Stimulated activated CD4-positive, alpha-beta T cell treated with anti-CD3 and anti-CD28 coated beads, Interleukin-1b, Interleukin-23, amount 100 ng/mL, for 1 hour (primary cell): ENCODE measurements at places on chromosomes 13 and 19.

- no peak for DNase-seq
Observed at GRCh38 chr19:55247621-55248099, 11.2 kb downstream of the PPP6R1 start.

- no peak for DNase-seq
Observed at GRCh38 chr13:67283637-67284036, 53.5 kb upstream of the PCDH9 start.

GRCh38 chr19:44687888-44688287, 11.1 kb upstream of the CEACAM16 start:
- no peak for DNase-seq

GRCh38 chr13:51364404-51365008, 25.0 kb downstream of the SERPINE3 start:
- DNase-seq = no peak

DNA sequence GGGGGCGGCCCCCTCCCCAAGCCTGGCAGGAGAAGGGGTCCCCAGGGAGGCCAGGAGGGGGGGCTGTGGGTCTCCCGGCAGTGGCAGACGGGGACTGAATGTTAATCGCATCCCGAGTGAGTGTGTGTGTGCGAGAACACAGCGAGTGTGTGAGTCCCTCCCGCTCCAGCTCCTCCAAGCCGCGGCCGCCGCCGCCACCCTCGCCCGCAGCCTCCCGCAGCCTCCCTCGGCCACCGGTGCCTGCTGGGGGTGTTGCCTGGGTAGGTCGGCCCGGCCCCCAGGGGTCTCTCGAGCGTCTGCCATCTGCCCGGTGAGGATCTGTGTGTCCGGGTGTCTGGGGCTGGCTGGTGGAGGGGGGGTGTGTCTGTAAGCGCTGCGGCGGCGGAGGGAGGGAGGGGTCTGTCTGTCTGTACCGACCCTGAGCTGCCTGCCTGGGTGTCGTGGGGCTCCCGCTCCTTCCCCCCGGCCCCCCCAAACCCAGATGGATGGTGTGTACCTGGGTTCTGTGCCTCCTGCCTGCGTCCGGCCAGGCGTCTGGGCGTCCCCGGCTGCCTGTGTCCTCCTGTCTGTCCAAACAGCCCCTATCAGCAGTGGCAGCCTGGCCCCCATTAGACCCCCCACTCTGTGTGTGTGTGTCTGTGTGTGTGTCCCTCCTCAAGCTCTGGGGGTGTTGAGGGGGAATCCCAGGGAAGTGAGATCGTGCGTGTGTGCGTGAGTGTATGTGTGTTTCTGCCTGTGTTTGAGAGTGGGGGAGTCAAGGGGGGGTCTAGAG, at the start of gene GRIN2D:
Gene GRIN2D (plus strand): TSS at position 110 of the 772 bp plus-strand sequence. CDS start 4,725 bp downstream, outside the sequence.
- DNase-seq = no peak

DNA sequence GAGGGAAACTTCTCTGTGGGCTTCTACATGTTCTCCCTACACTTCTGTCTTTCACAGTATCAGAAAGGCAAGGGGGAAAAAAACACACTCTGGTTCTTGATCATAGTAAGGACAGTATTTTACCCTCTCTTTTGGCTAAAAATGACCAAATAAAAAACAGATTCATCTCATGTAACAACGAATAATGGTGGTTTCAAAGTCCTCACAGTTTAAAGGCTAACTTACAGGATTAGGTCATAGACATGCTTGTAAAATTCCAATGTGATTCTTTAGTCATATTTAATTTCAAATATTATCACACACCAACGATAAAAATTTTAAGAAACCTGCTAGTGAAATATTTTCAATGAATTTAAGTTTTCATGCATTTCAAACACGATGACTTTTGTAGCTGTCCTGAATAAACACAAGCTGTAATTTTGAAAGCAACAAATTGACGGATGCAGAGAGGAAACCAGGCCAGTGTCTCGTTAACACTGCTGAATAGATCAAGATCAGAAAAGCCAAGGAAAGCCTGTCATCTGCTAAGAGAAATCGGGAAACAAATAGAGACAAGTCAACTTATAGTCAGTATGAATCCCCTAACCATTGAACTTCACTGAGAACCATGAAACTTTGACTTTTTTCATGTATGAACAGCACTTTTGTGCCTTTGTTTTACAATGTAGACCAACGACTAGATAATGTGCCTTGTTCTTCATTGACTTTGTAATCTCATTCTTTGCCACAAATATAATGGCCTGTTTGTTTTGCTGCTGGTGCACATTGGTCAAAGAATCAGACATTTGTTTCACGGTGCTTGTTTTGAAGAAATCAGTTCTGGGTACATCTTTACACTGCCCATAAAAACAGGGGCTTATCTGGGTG, 22.0 kb downstream of the MBNL2 start:
- DNase-seq = no peak

GRCh38 chr19:29690842-29691241, 24.2 kb downstream of the C19orf12 start:
- DNase-seq = no peak
